ENCODE measurements at places on chromosomes 3 and 15.

DNA sequence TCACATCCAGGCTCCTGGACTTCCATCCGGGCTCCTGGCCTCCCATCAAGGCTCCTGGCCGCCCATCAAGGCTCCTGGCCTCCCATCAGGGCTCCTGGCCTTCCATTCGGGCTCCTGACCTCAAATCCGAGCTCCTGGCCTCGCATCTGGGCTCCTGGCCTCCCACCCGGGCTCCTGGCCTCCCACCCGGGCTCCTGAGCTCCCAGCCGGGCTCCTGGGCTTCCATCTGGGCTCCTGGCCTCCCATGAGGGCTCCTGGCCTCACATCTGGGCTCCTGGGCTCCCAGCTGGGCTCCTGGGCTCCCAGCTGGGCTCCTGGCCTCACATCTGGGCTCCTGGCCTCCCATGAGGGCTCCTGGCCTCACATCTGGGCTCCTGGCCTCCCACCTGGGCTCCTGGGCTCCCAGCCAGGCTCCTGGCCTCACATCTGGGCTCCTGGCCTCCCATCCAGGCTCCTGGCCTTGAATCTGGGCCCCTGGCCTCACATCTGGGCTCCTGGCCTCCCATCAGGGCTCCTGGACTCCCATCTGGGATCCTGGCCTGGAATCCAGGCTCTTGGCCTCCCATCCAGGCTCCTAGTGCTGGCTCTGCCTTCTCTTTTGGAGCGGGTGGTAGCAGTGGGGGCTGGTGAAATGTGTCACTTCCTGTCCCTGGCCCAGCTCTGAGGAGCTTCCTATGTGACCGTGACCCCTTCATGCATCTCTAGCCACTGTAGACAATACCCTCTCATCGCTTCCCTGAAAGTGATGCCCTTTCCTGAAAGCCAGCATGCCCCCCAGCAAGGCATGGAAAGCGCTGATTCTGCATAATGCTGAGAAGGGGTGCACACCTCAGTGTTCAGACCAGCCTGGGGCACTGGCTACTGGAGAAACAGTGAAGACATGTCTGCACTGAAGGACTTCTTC, 62.7 kb upstream of the BLM start:
- no peak for ATAC-seq

DNA sequence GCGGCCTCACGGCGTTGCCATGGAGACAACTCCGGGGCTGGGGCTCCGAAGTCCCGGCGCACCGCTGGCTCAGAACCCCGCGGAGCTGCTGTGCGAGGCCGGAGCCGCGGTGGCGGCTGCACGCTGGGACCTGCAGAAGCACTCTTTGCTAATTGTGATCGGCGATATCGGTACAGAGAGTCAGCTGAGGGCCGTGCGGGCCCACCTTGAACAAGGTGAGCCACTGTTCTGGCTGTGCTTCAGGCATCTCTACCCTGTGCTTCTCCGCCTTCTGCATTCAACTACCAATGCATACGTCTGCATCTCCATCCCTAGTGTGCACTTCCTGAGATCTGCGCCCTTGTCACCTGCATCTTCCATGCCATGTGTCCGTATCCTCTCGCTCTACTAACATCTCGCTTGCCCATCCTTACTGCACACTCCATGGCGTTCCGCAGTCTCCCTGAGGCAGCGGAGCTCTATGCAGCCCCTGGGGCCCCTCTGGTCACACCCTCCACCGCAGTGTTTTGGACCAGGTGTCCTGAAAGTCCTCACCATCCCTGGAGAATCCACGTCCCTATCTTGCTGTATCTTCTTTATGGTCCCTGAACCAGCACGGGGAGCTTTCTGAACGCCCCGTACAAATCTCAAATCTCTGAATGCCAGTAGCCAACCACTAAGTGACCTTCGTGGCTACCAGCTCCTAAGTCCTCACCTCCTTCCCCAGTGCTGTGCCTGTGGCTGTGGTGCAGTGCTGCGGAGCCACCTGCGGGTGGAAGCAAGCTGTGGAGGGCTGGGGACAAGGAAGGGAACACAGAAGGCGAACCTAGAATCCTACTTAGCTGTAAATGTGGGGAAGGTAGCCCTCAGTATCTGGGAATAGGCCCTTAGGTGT, 6.2 kb upstream of the MAP1A start:
- no peak for ATAC-seq

DNA sequence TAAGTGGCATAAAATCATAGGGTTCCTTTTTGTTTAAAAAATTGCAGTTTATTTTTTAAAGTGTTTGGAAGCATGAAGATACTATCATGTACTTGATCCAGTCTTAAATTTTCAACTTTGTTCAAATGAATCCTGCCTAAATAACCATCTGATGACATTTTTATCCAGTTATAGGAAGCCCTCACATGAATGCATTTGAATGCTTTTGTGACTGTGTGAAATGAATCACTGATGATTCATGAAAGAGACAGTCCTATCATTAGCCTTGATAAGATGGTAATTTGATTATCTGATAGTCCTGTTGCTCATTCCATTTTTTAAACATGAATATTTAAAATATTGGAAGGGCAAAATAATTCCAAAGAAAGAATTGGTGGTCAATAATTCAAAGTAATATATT, 401.9 kb upstream of the ROBO2 start:
- no peak for ATAC-seq

DNA sequence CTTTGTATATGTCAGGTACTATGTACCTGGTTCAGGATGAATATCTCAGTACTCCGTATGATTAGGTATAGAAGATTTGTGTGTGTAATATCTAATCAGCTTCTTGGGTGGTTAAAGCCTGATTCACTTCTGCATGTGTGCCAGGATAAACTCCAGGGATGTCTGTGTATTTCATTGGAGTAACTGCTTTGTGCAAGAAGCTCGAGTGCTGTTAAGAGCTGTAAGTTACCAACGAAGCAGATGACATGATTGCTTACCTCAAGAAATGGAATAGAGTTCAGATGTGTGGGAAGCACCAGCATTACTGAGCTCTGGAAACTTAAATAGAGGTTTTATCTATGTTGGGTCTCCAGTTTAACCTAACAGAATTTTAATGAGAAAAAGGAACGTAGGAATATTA, 23.7 kb downstream of the FAM98B start:
- no peak for ATAC-seq

- no peak for ATAC-seq
Observed at GRCh38 chr3:160400702-160401150, 1.3 kb downstream of the SMC4 start.

Measured in stimulated activated memory B cell treated with anti-CD40 and anti-IgM and Interleukin-4, amounts not matched to agents 10 μg/mL and 1 μg/mL and 100 μg/mL, for 72 hours (primary cell).